ENCODE measurements at places on chromosomes 2 and 18. TPM values are rescaled to one million over a fixed set of nuclear protein-coding genes. Genes with fewer than 3 reads are reported as not detected.

Gene AQP12A
- total RNA-seq: not detected

Gene GALR1
- total RNA-seq: not detected

Gene NEU2
- not detected for total RNA-seq

Gene PSMA8
- not detected for total RNA-seq

Gene SRD5A2
- not detected for total RNA-seq

Gene GPBAR1
- not detected for total RNA-seq

Gene RAB12
- 29.4 TPM for total RNA-seq

Data from esophagus mucosa (tissue), 1 donor.